ENCODE measurements at places on chromosomes 13 and 19.
A peak's percentile ranks its signal among the peaks of the same experiment; 100 is the strongest.

DNA sequence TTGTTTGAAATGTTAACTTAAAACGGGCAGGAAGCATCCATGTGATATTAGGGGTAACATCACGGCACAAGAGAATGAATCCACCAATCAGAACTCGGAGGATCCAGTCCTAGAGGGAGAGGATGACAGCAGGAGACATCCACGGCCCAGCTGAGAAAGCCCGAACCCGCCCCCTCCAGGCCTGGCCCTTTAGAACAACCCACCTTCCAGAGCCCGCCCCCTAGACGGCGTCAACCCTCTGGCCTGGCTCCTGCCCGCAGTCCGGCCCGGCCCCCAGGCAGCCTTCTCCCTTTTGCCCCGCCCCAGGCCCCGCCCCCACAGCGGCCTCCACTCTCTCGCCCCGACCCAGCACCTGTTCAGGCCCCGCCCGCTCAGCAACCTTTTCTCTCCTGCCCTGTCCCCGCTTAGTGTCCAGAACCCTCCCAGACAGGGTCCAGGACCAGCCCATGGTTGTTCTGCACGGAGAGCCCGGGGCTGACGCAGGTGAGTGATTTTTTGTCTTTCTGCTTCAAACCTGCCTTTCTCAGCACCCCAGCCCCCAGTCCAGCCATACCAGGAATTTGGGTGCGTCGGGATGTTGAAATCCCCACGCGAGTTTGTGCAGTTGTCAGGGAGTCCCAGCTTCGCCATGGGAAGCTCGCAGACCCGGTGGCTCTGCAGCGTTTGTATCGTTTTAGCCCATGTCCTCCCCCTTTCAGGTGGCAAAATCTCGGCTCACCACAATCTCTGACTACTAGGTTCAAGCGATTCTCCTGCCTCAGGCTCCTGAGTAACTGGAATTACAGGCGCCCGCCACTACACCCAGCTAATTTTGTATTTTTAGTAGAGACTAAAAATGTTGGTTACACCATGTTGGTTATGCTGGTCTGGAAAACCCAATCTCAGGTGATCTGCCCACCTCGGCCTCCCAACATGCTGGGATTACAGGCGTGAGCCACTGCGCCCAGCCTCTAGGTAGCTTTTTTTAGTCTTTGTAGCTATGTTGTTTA lies 16.1 kb downstream of the ZNF816 start:
- no peak for DNase-seq

DNA sequence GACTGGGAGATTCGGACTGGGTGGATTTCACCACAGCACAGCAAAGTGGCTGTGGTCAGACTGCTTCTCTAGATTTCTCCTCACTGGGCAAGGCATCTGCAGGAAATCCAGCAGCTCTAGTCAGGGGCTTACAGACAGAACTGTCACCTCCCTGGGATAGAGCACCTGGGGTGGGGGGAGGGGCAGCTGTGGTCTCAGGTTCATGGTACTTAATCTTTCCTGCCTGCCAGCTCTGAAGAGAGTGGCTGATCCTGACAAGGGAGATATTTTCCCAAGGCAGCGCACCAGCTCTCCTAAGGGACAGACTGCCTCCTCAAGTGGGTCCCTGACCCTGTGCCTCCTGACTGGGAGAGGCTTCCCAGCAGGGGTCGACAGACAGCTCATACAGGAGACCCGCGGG lies 212.8 kb upstream of the KLF12 start:
- DNase-seq, result no peak

DNA sequence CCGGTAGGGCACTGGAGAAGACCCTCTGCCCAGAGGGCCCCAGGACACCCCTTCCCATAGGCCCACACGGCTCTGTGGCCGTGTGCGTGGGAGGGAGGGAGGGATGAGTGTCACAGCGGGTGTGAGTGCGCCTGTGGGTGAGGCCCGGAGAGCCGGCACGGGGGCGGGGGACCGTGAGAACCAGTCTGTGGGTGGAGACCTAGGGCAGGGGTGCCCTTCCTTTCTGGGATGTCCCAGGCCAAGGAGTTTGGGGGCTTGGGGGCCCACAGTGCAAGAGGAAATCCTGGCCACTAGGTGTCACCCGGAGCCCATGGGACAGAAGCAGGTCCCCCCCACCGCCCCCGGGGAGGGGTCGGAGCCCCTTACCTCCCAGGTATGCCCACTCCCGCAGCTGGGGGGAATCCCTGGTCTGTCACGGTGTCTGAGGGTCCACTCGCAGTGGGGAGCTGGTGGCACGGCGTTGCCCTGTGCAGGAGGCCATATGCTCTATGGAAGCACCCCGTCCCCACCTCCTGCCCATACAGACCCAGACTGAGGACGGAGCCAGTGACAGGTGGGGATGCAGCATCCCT lies 16.0 kb upstream of the SLC7A10 start:
- DNase-seq, result peak; percentile 68

DNA sequence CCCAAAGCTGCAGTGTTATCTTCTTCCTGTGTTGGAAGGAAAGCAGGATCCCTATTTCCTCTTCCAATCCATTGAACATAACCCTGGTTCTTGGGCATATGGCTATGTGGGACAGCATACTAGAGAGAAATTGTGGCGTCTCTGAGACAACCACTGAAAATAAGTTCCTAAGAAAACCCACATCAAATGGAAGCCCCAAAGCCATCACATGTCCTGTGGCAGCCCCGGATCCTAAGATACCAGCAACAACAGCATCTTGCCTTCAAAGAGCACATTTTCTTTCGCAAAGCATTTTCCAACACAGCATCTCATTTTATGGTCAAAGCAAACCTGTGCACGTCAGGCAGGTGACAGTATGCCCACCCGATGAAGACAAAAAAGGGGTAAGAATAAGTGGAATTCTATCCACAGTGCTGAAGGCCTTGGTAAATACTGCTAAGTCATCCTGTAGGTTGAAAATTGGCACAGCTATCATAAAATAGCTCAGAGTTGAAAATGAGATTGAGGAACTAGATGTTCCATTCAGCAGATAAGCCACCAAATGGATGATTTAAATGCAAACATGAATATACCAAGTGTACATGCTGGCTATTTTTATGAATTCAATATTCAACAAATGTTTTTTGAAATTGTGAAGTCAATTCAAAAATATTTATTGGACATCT lies 232.2 kb downstream of the DLEU7 start:
- DNase-seq, result no peak

- DNase-seq, result no peak
Observed at GRCh38 chr13:111130116-111130508, 15.0 kb downstream of the ARHGEF7 start.

All from HuH-7.5 (cell line).